Hematopoietic multipotent progenitor cell (in vitro differentiated cells): ENCODE measurements at places on chromosomes 2 and 18.

DNA sequence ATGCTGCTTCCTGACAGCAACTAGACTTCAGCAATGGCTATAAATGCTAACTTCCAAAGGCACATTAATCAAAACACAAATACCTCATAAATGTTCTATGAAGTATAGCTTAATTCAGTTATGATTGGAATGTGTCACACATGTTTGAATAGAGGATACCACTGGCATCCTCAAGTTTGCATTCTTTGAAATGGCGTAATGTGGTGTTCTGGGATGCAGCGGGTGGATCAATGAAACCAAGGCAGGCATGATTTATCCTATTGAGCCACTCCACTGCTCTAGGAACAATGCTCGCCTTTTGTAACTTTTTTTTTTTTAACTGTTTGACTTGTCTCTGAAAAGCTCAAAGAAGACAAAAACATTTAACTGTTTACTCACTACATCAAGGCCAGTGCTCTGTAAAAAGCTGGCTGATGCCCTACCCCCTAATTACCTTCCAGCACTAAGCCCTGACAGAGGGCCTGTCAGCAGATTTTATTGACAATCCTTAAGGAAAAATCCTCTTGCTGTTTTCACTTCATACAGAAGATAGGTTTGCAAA, 278.8 kb upstream of the SESTD1 start:
- DNase-seq = no peak

DNA sequence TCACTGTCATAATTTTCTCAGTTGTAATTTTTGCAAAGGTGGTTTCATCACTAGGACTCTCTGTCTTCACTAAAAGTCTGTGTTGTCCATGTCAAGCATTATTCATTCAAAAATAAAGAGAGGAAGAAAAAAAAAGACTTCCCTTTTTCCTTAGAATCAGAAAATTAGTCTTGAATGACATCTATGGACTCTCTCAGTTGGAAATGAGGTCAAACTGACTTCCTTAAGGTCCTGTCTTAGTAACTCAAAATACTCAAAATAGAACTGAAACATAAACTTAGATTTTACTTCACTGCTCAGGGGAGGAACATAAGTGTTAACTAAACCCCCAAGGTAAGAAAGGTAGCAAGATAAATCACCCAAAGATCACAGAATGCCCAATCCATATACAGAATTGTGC, 2.2 kb upstream of the ZNF407 start:
- no peak for DNase-seq

DNA sequence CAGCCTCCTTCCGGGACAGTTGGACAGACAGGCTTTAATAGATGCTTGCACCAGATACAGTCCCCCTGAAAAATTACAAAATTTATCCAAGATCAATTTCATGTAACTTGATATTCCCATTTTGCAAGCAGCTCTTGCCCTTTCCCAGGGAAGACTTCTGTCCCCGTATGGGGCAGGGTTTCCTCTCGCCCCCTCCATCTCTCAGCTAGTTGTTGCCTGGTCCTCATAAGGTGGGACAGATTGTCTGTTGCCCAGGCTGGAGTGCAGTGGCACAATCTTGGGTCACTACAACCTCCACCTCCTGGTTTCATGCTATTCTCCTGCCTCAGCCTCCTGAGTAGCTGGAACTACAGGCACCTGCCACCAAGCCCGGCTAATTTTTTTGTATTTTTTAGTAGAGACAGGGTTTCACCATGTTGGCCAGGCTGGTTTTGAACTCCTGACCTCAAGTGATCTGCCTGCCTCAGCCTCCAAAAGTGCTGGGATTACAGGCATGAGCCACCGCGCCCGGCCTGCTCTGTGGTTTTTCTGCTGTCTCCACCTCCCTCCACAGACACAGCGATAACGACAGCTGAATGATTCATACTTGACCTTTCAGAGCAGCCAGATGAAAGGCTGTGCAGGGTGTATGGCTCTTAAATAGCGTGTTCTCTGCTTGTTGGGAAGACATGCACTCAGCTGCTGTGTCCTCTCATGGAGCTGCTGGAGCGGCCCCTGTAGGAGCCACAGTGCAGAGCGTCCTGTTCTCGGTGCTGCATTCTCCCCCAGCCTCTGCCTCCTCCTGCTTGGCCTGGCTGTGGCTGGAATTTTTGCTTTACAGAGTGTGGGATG, 61.4 kb downstream of the TTC39C start:
- DNase-seq = no peak

GRCh38 chr2:172596776-172597175, 40.9 kb downstream of the PDK1 start:
- DNase-seq = no peak

DNA sequence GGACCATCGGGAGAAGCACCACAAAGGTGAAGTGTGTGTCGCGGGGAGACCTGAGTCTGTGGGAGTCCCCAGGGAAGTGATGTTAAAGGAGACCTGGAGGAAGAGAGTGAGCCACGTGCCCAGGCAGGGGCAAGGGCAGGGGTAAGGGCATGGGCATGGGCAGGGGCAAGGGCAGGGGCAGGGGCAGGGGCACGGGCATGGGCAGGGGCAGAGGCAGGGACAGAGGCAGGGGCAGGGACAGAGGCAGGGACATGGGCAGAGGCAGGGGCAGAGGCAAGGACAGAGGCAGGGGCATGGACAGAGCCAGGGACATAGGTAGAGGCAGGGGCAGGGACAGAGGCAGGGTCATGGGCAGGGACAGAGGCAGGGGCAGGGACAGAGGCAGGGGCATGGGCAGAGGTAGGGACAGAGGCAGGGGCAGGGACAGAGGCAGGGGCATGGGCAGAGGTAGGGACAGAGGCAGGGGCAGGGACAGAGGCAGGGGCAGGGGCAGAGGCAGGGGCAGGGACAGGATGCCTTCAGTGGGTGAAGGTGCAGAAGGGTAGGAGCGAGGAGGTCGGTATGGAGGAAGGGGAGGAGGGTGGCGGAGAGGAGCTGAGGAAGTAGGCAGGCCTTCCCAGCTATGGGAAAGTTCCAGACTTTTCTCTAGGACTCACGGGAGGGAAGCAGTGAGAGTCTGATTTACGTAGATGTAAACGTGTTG, 33.3 kb downstream of the NTSR2 start:
- DNase-seq = no peak
